Pulmonary artery endothelial cell (primary cell): ENCODE measurements at places on chromosomes 2 and 18.
A peak's percentile ranks its signal among the peaks of the same experiment; 100 is the strongest.

GRCh38 chr18:7830468-7830867 lies 263.4 kb downstream of the PTPRM start:
- DNase-seq = no peak

- no peak for DNase-seq
Measured at GRCh38 chr2:85588236-85588635, 4.0 kb downstream of the VAMP5 start.

DNA sequence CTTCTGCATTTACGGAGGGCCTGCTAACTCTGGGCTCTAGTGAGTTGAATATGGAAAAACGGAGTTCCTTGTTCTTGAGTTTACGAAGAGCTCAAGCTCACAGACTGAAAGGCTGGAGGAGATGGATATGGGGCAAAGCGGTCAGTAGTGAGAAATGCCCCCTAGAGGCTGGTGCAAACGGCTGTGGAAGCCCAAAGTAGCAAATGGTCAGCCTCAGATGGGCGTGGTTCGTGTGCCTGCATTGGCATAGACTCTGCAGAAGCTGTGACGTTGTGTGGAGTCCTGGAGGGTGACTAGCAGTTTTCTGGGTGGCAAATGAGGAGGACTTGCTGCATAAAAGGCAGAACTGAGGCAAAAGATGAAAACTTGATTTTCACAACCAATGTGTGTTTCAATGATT lies 93.6 kb upstream of the TWIST2 start:
- no peak for DNase-seq

DNA sequence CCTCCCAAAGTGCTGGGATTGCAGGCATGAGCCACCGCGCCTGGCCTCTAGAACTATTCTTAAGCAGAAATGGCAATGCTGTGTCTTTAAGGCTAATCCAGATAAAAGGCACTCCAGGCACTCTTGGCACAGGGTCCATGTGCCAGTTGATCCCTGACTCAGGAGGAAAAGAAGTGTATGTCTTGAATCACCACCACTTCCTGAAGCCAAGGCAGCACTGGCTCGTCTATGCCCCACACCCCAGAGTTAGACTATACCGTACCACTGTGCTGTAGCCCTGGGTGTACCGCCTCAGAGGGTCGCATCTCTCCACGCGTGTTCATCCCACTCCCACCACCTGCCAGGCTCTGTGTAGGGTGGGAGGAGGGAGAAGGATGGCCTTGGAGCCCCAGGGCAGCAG lies 9.0 kb downstream of the TNFRSF11A start:
- DNase-seq = peak; percentile 74

GRCh38 chr2:69449906-69450305 lies 12.7 kb upstream of the NFU1 start:
- no peak for DNase-seq

GRCh38 chr18:65527879-65528633 lies 222.8 kb upstream of the CDH7 start:
- DNase-seq = no peak

DNA sequence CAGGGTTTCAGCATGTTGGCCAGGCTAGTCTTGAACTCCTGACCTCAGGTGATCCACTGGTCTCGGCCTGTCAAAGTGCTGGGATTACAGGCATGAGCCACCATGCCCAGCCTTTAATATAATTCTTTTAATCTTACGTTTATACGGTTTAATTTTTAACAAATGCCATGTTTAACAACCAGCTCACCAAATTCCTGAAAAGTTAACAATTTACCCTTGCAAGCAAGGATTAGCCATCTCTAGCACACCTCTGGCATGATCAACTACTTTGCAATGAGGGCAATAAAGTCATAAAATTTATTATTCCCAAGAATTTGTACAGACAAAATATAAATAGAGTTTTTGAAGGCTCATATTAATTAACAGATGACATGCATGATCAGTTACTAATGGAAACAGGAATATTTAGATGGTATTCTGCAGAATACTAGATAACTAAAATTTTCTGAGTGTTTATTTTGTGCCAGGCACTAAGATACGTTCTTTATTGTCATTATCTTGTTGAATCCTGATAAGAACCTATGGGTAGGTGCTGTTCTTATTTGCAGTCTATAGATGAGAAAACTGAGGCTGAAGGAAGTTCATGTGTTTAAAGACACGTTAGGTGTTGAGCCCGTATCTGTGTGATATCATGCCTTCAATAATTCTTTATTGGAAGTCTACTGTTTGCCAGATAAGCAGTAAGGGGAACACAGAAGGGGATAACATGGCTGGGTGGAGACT lies 190.1 kb downstream of the CDCA7 start:
- DNase-seq = no peak

- DNase-seq = no peak
Measured at GRCh38 chr18:22387787-22388186, 29.9 kb downstream of the CTAGE1 start.

GRCh38 chr2:35463805-35464596 lies 891.6 kb upstream of the CRIM1 start:
- DNase-seq = no peak

- no peak for DNase-seq
Measured at GRCh38 chr2:232600053-232600773, 33.2 kb upstream of the EFHD1 start.

- no peak for DNase-seq
Measured at GRCh38 chr2:207423886-207424285, 105.9 kb upstream of the CREB1 start.

DNA sequence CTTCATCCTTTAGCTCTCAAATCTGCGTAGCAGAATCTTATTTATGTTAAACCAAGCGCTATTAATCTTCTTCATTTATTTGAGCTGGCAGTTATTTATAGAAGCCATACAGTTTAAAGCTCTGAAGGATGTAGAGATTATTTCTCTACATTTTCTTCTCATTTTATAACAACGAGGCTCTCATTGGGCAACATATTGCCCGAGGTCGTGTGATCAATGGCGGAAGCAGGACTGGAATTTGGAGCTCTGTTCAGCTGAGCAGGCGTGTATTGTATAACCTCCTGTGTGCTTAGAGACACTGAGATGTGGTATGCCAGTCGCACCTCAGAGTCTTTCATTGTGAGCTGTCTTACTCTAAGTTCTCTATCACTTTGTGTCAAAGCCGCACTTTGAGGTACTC lies 17.5 kb upstream of the DRC1 start:
- no peak for DNase-seq

GRCh38 chr2:141423124-141423523 lies 707.7 kb downstream of the LRP1B start:
- no peak for DNase-seq

GRCh38 chr2:162037028-162037795 lies 36.8 kb downstream of the DPP4 start:
- DNase-seq = no peak

GRCh38 chr2:168375195-168375798 lies 80.8 kb upstream of the CERS6 start:
- no peak for DNase-seq

DNA sequence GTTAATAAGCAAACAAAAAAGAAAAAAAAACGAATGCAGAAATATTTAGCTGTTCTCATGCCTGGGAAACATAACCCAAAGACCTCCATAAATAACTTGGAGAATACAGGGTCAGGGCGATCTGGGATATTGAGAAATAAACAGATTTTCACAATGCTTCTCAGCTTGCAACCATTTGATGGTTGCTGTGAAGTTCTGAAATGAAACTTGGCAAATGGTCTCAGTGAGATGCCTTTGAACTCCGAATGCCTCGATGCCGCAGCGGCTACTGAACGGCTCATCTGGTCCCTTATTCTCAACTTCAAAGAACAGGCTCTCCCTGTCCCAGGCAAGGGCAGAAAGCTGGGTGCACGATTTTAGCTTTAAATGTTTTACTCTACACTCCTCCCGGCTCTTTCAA lies 78.1 kb downstream of the ZNF516 start:
- no peak for DNase-seq

DNA sequence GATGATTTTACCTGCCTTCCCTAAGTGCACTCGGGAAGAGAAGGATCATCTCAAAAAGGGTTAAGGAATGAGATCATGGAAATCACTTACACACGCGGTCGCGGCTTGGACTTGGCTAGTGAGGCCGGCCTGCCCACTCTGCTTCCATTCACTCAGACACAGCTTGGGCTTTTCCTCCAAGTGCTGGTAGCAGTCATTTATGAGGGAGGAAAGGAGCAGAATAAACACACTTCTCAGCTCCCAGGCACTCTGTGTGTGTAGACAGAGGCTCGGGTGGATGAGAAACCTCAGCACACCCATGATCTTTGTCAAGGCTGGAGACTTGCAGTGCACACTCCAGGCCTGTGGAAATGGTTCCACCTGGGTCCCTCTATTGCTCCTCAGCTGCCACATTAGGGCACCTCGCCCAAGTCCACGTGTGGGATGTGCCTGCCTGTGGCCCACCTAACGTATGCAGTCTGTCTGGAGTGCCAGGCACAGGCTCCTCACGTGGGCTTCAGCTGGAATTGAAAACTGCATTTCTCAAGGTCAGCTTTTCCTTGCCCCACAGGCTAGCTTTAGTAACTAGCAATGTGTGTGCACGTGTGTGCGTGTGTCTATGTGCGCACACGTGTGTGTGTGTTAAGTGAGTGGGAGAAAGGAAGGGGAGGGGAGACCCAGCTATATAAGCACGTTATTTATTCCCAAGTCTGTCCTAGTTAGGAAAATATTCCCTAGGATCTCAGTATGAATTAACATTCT lies 288.4 kb downstream of the SOX11 start:
- DNase-seq = no peak

DNA sequence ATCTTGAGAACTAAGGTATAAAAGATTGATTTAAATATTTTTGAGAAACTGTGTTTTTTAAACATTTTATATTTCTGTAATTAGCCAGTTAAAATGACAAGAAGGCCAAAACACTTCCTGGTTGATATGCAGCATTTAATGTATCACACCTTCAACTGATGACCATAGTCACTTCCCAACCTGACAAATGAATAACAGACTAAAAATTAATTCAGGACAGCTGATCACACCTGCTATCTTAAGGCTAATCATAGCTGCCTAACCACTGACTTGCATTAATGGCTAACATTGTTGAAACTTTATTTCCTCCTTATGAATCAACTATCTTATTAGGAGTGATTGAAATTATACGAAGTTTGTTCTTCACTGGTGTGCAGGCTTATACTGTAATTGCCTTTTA lies 125.8 kb upstream of the MSTN start:
- DNase-seq = no peak

DNA sequence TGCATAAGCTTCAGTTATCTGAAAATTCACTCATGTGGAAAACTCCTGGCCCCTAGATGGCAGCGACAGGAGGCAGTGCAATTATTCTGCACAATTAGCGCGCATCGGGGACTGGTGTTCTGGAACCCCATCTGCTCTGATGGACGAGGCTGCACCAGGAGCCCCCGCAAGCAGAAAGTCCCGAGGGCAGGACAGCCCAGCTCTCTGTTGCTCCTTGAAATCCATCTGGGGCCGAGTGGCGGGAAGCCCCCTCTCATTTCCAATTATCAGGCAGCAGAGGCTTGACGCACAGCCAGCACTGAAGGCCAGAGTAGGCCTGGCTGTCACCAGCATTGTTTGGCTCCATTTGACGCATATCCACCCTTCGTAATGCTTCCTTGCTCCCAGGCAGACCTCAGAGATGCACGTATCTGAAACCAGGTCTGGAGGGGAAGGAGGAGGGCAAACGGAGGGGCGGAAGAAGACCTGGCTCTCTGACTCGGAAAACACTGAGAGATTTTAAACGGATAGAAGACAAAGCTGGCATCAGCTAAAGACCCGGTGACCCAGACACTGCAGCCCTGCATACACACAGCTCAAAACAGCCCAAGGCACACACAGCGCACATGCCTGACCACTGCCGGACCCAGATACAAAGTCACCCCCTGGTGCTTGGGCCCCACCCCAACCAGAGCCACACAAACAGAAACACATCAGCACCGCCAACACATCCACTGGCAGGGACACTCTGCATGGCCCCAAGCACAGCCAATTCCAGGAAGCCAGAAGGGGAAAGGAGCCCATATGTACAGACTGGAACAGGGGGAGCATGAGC lies 69.8 kb downstream of the TNS1 start:
- DNase-seq = no peak

GRCh38 chr2:98517636-98518035 lies 73.0 kb downstream of the INPP4A start:
- DNase-seq = no peak
